LoVo (cell line): ENCODE measurements at places on chromosomes 4 and X.

- no peak for DNase-seq
Observed at GRCh38 chr4:1599026-1599481, 85.1 kb downstream of the FAM53A start.

GRCh38 chr4:11587797-11588196, 159.1 kb upstream of the HS3ST1 start:
- DNase-seq: no peak

DNA sequence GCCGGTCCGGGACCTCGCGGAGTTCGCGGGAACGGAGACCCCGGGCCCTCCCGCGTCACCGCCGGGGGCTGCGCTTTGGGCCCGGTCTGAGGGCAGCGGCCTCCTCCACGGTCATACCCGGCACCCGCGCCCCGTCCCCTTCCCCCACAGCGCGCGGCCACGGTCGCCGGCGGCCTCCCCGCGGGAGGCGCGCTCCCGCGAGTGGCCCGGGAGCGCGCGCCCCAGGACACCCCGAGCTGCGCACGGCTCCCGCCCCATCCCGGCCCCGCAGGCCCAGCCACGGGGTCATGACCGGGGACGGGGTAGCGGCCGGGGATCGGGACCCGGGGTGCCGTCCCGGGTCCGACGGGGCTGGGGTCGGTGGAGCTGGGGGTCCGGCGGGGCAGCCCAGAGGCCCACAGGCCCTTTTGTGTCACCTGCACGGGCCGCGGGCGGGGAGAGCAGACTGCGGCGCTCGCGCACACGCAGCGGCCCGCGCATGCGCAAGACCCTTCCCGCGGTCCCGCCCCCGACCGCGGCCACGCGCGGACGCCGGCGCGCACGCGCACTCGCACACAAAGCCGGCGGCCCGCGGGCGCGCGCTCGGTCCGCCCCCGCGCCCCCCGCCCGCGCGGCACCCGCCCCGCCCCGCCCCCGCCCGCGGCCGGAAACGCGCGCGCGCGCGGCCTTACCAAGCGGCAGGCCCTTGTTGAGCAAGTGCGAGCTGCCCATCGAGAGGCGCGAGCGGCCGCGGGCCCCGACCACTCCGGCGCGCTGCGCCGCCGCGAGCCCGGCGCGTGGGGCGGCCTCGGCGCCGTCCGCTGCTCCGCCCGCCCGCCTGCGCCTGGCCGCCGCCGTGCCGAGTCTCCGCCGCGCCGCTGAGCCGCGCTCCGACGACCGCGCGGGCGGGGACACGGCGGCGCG, at the start of gene CTBP1:
Gene CTBP1, minus strand, starts transcription at position 886 of the 903 bp plus-strand sequence. CDS start 7,799 bp downstream, outside the sequence.
- DNase-seq: peak; percentile 93

DNA sequence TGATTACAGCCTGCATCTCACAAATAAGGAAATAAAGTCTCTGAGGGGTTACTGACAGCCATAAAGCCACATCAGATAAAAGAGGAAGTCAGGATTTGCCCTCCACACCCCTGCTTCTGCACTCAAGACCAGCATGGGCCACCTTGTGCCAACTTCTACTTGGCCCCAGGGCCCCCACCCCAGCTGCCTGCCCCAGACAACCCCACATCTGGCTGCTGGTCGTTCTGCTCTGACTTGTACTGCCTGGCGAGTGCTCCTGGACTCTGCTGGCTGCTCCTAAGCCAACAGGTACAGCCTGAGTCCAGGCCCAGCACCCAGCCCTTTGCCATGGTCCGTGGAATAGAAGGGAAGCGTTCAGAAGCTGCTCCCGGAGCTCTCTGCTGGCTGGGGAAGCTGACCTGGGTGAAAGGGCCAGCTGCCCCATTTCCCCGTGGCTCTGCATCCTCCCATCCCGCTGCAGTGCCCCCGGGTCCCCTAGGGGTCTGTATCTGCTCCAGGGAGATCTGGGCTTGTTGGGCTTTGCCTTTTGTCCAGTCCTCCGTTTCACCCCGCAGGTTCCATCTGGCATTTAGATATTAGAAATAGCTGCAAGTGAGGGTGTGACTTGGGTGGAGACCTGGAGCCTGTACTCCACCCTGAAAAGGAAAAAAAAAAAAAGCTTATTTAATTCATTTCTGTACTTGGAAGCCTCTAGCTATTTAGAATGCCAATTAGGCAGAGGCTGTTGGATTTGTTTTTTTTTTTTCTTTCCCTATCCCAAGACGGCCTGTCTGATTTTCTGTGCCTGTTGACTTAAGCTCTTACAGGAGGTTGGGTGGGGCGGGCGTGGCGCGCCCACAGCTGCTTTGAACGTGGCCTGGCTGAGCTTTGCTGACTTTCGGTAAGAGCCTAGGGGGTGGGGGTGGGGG, 194.7 kb downstream of the PTTG2 start:
- DNase-seq: peak; percentile 80

DNA sequence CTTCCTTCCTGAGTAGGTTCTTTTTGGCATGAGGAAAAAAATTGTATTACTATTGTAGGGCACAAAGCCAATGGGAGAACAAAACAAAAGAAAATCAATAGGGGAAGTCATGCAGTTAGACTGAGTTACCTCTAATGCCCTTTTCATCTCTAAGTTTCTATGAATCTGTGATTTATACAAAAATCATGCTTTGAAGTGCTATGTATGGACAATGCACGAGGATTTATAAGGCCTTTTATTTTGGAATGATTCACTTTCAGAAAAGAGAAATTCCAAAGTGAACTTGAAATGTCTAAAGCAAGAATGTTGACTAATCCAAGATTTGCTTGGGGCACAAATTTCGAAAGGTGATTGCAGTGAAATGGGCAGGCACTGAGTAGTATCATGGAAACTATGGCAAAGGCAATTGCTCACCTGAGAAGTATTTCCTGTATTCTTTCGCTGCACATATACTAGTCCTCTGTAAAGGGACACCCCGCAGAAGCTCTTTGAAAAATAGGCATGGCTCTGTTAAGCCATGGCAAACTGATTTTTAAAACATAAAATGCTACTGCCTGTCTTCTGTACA, 52.8 kb downstream of the ADGRG4 start:
- no peak for DNase-seq

DNA sequence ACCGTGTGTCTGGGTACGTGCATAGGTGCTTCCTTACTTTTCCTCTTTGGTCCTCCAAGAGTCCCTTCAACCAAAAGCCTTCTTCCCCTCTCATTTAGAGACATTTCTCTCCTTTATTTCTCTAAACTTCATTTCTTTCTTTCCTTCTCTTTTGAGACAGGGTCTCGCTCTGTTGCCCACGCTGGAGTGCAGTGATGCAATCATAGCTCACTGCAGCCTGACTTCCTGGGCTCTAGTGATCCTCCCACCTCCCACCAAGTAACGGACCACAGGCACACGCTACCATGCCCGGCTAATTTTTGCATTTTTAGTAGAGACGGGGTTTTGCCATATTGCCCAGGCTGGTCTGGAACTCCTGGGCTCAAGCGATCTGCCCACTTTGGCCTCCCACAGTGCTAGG, 42.2 kb downstream of the ACOX3 start:
- no peak for DNase-seq

- peak; percentile 65 for DNase-seq
Observed at GRCh38 chr4:151573945-151574344, 165.0 kb downstream of the FHIP1A start.

- DNase-seq: no peak
Observed at GRCh38 chr4:83221897-83222441, 62.6 kb downstream of the COQ2 start.

GRCh38 chr4:40205259-40206198, 8.7 kb downstream of the RHOH start:
- DNase-seq: no peak

GRCh38 chr4:88619971-88620370, 27.7 kb downstream of the HERC3 start:
- DNase-seq: no peak

DNA sequence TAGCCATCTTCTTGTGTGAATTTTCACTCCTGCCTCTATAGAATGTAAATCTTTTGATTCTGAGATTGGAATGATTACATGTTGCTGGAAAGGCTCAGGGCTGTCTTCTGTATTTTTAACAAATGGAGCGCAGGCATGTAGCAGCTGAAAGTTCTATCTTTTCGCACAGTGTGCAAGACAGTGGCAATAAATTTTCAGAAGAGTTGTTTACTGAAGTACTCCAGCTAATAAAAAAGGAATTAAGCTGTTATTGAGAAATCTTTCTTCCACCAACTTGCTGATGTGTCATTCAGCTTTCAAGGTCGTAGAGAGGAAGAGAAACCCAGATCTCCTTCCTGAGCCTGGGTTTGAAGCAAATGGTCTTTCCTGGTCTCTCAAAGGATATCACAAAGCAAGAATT, 122.0 kb upstream of the PUDP start:
- no peak for DNase-seq

DNA sequence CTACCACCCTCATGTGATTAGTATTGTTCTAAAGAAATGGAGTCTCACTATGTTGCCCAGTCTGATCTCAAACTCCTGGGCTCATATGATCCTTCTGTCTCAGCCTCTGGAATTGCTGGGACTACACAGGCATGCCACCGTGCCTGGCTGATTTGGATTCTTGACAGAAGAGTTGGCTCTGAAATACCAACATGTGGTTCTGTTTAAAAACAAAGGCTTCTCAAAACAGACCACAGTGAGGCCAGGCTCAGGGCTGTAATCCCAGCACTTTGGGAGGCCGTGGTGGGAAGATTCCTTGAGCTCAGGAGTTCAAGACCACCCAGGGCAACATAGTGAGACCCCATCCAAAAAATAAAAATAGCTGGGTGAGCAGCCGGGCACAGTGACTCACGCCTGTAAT, 126.7 kb downstream of the DHRSX start:
- DNase-seq: no peak

GRCh38 chr4:82005158-82005557, 368.6 kb downstream of the HNRNPD start:
- DNase-seq: no peak
